Muscle of leg (tissue), 16 donors: ENCODE measurements at places on chromosomes 11 and 22. TPM values are rescaled to one million over a fixed set of nuclear protein-coding genes. Genes with fewer than 3 reads are reported as not detected.

Gene MS4A15
- not detected for polyA plus RNA-seq

DNA sequence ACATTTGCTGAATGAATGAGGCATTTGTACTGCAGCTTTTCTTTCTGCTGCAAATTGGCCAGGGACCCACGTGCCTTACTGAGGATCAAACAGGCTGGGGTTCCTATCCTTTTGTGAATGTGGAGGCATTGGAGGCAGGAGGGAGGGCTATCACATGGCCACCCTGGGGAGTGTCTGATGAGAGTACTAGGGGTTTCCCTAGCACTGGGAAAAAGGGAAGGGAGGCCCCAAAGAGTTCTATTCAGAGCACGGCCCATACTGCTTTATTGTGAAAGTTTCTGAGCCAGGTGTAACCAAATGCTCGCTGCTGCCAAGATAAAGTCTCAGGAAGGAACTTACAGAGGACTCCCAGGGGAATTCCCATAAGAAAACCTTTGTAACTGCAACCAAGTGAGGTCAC is 78.4 kb upstream of the ANO1 start:
- peak; percentile 36 for DNase-seq

DNA sequence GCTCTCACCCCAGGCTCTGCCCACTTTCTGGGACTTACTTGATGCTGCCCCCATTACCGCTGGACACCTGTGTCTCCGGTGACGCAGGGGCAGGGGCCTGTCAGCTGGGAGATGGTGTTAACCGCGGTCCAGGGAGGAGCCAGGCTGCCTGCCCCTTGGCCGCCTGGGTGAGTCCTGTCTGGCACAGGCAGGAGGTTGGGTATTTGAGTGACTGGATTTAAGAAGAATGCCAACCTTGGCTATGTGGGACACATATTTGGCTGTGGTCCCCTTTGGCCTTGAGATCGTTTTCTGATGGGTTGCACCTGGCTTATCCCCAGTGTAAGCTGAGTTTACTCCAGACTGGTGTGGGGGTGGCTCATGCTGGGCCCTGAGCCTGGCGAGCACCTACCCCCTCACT is 2.5 kb downstream of the MUC6 start:
- no peak for DNase-seq

GRCh38 chr11:102111011-102111786 is 952 bp downstream of the YAP1 start:
- DNase-seq = peak; percentile 90
